Neural progenitor cell (in vitro differentiated cells): ENCODE measurements at places on chromosomes 6 and 20. TPM values are rescaled to one million over a fixed set of nuclear protein-coding genes. Genes with fewer than 3 reads are reported as not detected.

GRCh38 chr20:25278636-25279361 lies 30.9 kb downstream of the PYGB start:
- no peaks in the 10 kb centered on the region for H3K36me3 ChIP-seq
- no peaks in the 10 kb centered on the region for H3K4me1 ChIP-seq
- H3K27ac ChIP-seq = no peak overlapping the region
- H3K27me3 ChIP-seq = no peaks in the 10 kb centered on the region
- DNase-seq = no peak

DNA sequence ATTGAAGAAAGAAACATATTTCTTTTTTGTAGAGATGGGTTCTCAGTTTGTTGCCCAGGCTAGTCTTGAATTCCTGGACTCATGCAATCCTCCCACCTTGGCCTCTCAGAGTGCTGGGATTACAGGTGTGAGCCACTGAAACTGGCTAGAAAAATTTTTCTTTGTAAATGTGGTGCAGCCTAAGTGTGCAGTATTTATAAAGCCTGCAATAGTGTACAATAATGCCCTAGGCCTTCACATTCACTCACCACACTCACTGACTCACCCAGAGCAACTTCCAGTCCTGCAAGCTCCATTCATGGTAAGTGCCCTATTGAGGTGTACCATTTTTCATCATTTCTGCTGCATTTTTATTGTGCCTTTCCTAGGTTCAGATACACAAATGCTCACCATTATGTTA lies 31.4 kb downstream of the NHSL1 start:
- H3K27me3 ChIP-seq = no peaks in the 10 kb centered on the region
- no peaks in the 10 kb centered on the region for H3K36me3 ChIP-seq
- DNase-seq = no peak
- peaks cover under 1% of the 10 kb centered on the region for H3K4me1 ChIP-seq

The ETV7 gene
- 0.09 and 0.11 TPM in 2 replicates for total RNA-seq

The FOXS1 gene
- 0.53 TPM in 1 of 2 replicates, not detected in the other for total RNA-seq

The FLRT3 gene
- 24.0 and 41.8 TPM in 2 replicates for total RNA-seq

The GGTLC1 gene
- total RNA-seq = not detected in 2 replicates
